ENCODE measurements at places on chromosomes 16 and 17.

GRCh38 chr16:22141767-22142166, 20.5 kb upstream of the SDR42E2 start:
- DNase-seq: no peak

DNA sequence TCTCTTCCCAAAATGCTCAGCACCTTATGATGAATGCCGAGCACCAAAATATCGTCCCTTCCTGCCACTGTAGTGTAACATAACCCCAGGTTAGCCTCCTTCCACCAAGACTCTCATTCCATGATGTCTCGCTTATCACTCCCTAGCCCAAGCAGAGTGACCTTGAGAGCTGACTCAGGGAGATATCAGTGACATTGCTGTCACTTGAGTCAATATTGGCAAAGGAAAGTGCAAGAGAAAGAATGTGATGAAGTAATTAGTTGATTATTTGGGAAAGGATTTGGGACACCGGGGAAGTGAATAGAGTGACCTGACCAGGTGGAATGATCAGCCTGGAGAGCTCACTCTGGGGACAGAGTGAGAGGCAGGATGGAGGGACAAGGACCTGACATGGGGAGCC, 2.6 kb upstream of the ANKFN1 start:
- no peak for DNase-seq

DNA sequence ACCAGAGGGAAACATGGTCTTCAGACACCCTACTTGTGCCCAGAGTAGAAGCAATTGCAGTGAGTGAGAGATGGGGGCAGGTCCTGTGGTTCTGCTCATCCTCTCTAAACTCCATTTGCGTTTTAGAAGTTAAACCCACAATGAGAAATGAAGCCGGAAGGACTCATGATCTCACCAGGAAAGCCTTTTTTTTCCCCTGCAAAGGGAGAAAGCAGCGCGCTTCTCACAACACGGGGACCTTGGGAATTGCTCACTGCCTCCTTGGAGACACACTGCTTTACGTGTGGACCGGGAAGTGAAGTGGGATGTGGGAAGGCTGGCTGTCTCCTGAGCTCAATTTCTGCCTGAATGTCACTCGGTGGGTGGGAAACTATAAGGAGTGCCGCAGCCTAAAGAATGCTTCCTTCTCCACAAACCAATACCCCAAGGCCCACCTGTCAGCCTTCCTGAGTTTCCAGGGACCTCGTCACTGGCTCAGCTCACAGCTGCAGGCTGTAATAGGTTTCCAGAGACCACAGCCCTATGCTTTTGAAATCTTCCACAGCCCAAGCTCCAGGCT, 365.4 kb downstream of the XYLT1 start:
- peak; percentile 18 for DNase-seq

GRCh38 chr16:71883168-71883848, 674 bp downstream of the ZNF821 start:
- DNase-seq: peak; percentile 71

DNA sequence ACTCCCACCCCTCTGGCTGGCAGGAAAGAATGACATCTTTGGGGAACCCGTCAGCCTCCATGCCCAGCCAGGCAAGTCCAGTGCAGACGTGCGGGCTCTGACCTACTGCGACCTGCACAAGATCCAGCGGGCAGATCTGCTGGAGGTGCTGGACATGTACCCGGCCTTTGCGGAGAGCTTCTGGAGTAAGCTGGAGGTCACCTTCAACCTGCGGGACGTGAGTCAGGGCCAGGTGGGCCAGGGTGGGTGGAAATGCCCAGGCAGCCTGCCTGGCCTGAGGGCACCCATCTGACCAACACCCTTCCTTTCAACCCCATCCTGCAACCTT, 8.1 kb upstream of the DCAF7 start:
- no peak for DNase-seq

GRCh38 chr17:16878606-16879005, 93.3 kb downstream of the TNFRSF13B start:
- no peak for DNase-seq

- no peak for DNase-seq
Measured at GRCh38 chr17:63682441-63682840, 17.5 kb downstream of the LIMD2 start.

GRCh38 chr17:16912021-16912962, 59.6 kb downstream of the TNFRSF13B start:
- peak; percentile 13 for DNase-seq

GRCh38 chr17:17350491-17351355, 47.5 kb downstream of the NT5M start:
- DNase-seq: no peak

- no peak for DNase-seq
Measured at GRCh38 chr16:351804-352520, 561 bp downstream of the AXIN1 start.

DNA sequence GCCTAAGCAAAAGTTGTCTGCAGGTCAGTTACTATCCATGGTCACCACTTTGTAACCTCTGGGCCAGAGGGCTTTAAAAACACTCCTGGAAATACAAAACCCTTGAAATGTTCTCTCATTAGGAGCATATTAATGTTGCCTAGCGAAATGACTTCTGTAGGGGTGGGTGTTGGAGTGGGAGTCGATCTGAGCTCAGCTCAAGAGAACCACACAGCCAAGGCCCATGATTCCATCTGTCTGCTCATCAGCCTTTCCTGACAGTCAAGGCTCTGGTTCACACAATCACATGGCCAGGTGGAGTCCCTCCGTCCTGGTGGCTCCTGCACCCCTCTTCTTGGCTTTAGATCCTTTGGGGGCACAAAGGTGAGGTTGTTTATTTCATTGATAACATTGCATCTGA, 26.7 kb downstream of the RCVRN start:
- no peak for DNase-seq

GRCh38 chr17:78623541-78623940, 46.3 kb upstream of the DNAH17 start:
- DNase-seq: no peak

DNA sequence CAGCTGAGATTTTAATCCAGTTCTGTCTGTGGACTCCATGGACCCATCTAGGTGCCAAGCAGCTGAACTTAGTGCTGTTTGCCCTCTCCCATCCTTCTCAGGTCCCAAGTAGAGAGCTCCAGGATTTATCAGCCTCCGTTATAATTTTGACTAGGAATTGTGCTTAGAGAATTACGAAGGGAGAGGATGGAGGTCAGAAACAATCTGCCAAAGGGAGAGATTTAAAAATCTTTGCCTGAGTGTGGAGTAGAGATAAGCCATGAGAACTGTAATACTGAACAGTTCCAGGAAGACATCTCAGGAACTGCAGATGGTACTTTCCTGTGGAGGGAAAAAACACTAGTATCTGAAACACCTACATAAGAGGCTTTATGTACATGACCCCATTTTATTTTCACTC, 27.0 kb downstream of the CEP95 start:
- no peak for DNase-seq

GRCh38 chr17:32143527-32143870, 1.2 kb downstream of the RHOT1 start:
- DNase-seq: no peak

- DNase-seq: no peak
Measured at GRCh38 chr17:72952641-72953315, 139.7 kb downstream of the SLC39A11 start.

- DNase-seq: peak; percentile 59
Measured at GRCh38 chr16:85798901-85799496, 345 bp downstream of the EMC8 start.

DNA sequence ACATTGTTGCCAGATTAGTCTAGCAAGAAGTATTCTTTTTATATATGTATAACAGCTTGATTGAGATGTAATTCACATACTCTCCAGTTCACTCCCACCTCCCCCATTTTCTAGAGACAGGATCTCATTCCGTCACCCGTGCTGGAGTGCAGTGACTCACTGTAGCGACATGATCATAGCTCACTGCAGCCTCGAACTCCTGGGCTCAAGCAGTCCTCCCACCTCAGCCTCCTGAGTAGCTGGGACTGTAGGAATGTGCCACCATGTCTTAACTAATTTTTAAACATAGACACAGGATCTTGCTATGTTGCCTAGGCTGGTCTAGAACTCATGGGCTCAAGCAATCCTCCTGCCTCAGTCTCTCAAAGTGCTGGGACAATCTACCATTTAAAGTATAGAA, 3.3 kb upstream of the RSAD1 start:
- no peak for DNase-seq

- no peak for DNase-seq
Measured at GRCh38 chr17:37541880-37542660, 52.4 kb downstream of the DUSP14 start.

DNA sequence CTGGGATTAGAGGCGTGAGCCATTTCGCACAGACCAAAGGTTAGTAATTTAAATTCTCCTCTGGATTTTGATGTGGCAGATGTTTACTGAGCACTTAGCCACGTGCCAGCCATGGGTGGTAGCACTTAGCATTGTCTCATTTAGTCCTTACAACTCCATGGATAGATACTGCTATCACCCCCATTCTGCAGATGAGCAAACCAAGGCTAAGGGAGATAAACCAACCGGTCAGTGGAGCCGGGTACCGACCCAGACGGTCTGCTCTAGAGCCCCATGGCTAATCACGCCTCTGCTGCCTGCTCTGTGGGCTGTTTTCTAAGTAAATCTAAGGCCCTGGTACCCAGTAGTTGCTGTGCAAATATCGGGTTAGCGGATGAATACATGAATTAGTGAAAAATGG, 12.6 kb upstream of the ADGRG1 start:
- DNase-seq: no peak

GRCh38 chr16:81779536-81780320, 637 bp downstream of the PLCG2 start:
- DNase-seq: peak; percentile 41

- peak; percentile 96 for DNase-seq
Measured at GRCh38 chr17:45228763-45229539, 7.3 kb downstream of the FMNL1 start.

DNA sequence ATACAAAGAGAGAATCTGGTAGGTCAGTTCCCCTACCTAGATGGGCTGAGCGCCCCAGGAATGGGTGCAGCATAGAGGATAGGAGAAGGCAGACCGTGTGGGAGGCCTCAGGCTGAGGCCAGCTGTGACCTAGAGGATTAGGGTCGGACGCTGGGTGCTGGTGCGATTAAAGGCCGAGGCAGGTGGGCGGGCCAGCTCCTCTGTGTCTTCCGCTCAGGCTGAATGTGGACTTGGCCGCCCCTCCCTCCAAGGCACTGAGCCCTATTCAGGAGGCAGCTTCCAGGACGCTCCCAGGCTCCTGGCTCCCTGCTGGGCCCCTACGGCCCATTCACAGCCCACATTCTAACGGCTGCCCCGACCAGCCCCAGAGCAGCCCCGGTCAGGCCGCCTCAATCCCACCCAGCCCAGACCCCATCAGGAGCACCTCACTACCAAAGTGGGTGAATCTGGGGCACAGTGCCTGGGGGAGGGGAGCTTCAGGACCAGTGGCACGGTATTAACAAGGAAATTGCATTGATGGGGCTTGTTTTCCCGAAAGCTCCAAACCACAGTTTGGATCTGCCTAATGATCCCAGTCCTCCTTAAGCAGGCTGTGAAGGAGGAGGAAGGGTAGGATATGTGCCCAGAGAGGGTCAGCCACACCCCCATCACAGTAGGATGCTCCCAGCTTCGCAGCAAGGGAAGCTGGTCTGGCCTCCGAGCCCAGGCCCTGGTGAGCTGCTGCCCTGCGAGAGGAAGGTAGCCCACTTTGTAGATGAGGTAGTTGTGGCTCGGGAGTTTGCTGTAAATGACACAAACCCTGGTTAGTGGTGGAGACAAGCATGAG, 14.5 kb downstream of the RHBDL3 start:
- DNase-seq: no peak

DNA sequence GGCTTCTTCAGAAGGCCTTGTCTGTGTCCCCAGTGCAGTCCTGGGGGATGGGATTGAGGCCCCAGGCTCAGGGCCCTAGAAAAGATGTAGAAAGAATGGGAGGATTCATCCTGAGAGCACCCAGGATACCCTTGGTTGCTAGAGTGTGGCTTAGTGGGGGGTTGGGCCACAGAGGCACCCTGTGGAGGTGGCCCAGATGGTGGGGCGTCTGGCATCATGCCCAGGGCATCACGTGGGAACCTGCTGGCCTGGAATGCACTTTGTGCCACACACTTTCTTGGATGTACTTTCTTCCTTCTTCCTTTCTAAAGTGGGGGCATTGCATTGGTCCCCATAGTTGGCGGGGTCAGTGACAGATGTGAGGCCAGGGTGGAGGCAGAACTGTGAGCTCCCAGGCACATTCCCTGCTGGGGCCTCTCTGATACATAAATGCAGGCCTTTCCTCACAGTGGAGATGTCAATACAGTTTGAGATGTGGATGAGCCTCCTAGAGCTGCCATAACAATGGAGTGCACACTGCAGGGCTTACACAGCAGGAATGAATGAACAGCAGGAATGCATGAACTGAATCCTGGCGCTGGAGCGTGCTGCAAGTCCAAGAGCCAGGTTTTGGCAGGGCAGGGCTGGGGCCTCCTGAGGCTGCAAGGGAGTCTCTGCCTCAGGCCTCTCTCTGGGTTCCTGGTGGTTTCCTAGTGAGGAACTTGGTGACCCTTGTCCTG, 43.3 kb downstream of the MGAT5B start:
- DNase-seq: no peak

DNA sequence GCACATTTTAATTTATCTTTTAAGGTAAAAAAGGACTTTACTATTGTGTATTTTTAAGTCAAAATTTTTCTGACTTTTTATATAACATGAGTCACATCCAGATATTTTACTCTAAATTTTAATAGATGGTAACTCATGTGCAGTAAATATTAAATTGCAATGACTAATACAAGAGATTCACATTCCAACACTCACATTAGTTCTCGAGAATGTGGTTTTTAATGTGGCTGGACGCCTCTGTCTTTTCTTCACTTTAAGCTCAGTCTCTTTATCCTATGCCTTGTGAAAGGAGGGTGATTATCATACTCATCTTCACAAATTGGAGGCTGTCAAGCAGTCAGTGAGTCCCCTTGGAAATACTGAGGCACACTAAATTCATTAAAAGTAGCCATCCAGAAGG, 315.6 kb downstream of the HS3ST3B1 start:
- DNase-seq: no peak

- no peak for DNase-seq
Measured at GRCh38 chr16:79593754-79594153, 6.8 kb downstream of the MAF start.

GRCh38 chr17:20920815-20921199, 122.0 kb downstream of the USP22 start:
- no peak for DNase-seq

DNA sequence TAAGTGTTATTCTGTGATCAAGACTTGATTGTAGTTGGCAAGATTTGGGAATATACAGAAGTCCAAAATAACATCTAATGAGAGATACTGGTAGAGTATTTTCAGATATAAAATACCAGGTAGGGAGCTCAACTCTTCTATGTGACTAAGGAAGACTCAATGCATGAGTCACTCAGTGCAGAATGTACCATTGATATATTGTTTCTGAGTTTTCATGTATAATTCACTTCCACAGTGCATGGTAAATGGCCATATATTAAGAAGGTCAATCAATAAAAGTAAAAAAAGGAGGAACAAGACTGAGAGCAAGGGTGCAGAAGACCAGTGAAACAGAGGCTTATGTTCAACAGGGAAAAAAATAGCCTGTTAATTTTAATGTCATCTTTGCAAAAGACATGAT, 1387.9 kb downstream of the CDH8 start:
- DNase-seq: no peak

GRCh38 chr17:60720763-60721531, 43.3 kb downstream of the BCAS3 start:
- no peak for DNase-seq
